Inflammatory macrophage (primary cell): ENCODE measurements at places on chromosomes 1 and 21.

DNA sequence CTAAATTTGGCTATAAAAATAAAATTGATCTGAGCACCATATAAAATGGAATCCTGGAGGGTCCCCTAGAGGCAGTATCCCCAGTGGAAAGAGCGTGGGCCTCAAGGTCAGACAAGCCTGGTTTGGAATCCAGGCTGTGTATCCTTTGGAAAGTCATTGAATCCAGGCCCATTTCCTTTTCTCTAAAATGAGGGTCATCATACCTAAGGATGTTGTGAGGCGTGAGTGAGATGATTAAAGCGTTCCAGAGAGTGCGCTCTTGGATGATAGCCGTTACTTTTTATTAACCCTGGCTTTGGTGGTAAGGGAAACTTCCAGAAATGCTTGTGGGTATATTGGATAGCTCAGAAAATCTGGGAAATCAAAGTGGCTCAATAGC lies 683 bp upstream of the ZNF436 start:
- no peak for DNase-seq

GRCh38 chr21:20016435-20017005 lies 981.7 kb upstream of the NCAM2 start:
- DNase-seq = no peak

GRCh38 chr21:42527489-42528158 lies 14.0 kb downstream of the SLC37A1 start:
- no peak for DNase-seq

- DNase-seq = peak; percentile 75
These were observed at the start of gene SLC35A3 for GRCh38 chr1:99969729-99970621. Gene SLC35A3, plus strand, starts transcription at chr1:99969996. Its CDS starts 23,559 bp downstream, at chr1:99993555.

DNA sequence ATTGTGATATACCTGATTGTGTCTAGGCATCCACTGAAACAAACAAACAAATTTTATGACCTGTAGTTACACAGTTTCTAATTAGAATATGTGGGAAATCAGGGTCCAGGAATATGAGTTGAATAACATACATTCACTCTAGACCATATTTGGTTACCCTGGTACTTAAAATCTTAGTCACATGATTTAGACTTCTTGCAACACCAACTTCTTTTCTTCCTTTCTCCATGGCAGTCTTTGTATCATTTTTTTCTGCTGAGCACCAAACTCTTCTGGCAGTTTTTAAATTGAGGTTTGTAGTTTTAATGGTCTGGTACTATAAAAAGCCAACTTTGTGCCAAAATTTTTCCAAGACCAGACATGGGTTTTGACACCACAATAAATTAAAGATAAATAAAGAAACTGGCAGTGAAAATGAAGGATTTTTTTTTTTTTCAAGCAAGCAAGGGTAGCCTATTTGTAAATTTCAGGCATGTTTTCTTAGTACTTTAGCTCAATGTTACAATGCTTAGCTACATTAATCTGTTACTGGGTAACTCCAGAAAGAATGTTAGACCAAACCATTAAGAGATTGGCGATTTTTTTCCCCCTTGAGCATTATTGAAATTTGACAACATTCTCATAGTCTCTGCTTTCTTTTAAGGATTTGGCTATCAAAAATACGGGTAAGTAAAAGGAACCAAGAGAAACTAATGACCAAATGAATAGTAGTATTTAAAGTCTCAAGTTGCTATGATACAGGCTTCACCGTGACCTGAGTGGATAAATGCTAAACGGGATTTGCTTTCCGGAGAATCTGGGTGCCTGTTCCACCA lies 108.5 kb downstream of the NFIA start:
- DNase-seq = no peak

- no peak for DNase-seq
These were observed 30.7 kb downstream of the SLC2A1 start for GRCh38 chr1:42927920-42928505.

GRCh38 chr1:200075938-200076546 lies 48.5 kb downstream of the NR5A2 start:
- no peak for DNase-seq

DNA sequence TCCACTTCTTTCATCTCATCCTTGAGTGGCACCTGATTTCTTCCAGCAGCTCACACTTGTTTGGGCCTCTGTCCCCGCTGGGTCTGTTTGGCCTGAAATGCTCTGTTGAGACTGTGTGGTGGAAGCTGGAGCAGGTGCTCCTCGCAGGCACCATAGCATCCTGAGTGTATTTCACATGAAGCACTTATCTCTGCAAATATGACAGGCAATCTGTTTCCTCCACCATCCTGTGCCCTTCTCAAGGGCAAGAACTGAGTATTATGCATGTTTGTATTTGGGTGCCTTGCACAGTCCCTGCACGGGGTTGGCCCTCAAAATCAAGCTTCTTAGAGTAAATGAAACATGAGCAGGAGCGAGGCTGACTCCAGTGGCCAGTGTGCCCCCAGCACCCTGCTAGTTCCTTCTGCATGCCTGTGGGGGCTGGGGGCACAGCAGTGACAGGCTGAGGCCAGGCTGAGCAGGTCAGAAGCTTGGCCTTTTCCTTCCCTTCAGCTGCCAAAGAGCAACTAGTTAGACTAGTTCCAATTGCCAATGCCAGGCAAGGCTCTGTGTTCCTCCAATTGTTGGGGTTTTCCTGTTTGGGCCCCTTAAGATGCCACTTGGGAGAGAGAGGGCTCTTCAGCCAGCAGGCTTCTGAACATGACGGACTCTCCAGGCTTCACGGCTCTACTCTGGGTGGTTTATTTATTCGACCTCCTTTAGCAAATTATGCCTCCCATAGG lies 129.6 kb upstream of the ATP1A1 start:
- no peak for DNase-seq

- DNase-seq = no peak
These were observed 700 bp upstream of the CCDC28B start for GRCh38 chr1:32199717-32200072.

DNA sequence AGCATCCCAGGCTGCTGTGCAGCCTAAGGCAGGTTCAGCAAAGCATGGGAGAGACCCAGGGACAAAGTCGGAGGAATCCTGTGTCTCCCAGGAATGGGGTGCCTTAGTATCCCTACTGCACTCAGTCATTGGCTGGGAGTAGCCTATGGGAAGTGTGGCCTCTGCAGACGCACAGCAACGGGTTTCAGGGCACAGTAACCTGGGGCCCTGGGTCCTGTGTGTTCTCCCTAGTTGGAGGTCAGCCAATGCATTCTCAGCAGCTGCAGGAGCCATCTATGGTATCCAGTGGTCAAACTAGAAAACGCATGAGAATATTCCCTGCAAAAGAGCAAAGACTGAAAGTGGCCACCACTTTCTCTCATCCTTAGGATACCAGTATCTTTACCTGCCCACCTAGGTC lies 13.7 kb upstream of the C1orf21 start:
- DNase-seq = no peak

- no peak for DNase-seq
These were observed 228.3 kb upstream of the DEPDC1 start for GRCh38 chr1:68725001-68725752.

- DNase-seq = peak; percentile 36
These were observed 2.1 kb downstream of the SIPA1L2 start for GRCh38 chr1:232627645-232628334.

GRCh38 chr1:174230399-174230798 lies 71.1 kb downstream of the RABGAP1L start:
- no peak for DNase-seq

- no peak for DNase-seq
These were observed 207.1 kb upstream of the KCTD3 start for GRCh38 chr1:215360031-215360430.

DNA sequence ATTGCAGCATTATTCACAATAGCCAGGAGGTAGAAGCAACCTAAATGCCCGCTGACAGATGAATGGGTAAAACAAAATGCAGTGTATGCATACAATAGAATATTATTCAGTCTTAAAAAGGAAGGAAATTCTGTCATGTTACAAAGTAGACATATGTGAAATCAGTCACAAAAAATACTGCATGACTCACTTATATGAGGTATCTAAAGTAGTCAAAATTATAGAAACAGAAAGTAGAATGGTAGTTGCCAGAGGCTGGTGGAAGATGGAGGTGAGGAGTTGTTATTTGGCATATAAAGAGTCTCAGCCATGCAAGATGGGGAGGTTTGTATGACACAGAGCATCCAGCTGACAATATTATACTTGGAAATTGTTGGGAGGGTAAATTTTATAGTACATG lies 43.0 kb upstream of the EGLN1 start:
- no peak for DNase-seq

DNA sequence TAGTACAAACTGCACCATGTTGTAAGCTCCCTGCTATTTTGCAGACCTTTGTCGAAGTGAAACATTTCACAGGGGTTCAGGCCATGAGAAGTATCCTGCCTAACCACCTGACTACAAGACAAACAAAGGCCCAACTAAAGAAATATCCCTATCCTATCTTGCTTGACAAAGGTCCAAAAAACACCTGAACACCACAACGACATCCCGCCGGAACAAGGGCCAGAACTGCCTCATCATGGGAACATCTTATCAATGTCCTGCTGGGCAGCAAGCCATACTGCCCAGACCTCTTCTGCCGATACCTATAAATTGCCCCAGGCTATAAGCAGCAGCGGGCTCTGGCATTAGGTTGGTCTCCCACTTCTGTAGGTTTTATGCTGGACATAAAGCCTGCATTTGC lies 12.3 kb downstream of the MYSM1 start:
- no peak for DNase-seq

- DNase-seq = no peak
These were observed 51.7 kb downstream of the WNT9A start for GRCh38 chr1:227895828-227896685.

DNA sequence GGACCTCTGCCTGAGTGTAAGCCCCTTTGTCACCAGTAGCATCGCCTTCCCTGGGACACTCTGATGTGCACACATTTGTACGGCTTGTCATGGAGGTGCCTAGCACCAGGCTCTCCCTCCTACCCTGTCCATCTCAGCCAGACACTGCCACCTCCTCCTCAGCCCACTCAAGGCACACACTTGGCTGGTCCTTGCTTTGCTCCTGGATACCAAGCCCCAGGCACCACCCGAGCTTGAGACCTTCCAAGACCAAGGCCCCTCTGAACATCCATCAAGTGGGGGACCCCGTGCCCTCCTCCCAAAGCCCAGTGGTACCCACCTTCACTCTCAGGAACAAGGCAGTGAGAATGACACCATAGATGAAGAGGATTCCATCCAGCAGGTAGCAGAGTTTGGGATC lies 78.0 kb downstream of the CD247 start:
- DNase-seq = no peak

DNA sequence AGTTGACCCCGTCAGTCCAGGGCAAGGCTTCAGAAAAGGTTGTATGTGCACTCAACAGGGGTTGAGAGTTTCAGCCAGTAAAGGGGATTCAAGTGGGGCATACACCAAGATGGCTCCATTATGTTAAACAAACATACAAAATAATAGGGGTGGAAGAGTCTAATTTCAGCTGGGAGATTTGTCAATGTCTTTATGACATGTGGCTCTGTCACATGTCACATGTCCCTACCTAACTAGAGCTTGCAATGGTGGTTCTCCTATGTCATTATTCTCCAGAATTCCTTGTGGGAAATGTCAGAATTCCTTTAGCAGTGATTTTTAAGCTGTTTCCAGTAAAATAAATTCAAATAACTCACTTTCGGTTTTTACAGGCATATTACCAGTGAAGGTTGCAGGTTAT lies 392.0 kb upstream of the ADGRL4 start:
- no peak for DNase-seq

DNA sequence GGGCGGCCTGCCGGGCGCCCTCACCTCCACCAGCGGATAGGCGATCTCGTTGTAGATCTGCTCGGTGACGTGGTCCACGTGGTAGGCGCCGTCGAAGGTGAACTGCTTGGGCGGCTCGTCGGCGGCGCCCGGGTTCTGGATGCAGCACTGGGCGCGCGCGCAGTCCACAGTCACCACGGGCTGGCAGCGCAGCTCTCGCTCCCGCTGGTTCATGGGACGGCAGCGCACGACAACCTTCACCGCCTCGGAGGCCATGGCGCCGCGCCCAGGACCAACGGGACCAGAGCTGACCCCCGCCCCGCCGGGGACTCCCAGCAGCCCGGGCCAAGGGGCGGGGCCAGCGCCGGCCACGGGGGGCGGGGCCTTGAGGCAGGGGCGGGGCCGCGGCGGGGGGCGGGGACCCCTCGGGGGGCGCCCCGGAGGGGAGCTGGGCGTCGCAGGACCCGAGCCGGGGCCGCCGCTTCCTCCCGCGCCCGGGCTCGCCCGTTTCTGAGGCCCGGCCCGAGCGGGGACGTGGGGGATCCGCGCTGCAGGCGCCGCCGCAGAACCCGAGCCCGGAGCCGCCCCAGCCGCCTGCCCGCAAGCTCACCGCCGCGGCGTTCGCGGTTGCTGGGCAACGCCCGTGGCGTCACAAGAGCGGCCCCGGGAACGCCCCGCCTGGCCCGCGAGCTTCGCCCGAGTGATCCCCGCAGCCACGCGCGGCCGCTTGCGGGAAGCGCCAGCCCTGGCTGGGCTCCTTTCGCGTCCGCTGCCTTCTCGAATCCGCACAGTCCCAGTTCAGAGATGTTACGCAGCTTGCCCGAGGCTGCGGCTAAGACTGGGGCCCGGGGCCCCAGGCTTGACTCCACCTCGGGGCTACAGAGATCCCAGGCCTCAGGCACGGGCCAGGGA lies at the start of gene KIF17:
KIF17 (minus strand) TSS at position 556 of the 891 bp plus-strand sequence; CDS start at position 255, 301 bp downstream.
- DNase-seq = peak; percentile 70

- no peak for DNase-seq
These were observed 780 bp downstream of the HIVEP3 start for GRCh38 chr1:41917835-41918449.

DNA sequence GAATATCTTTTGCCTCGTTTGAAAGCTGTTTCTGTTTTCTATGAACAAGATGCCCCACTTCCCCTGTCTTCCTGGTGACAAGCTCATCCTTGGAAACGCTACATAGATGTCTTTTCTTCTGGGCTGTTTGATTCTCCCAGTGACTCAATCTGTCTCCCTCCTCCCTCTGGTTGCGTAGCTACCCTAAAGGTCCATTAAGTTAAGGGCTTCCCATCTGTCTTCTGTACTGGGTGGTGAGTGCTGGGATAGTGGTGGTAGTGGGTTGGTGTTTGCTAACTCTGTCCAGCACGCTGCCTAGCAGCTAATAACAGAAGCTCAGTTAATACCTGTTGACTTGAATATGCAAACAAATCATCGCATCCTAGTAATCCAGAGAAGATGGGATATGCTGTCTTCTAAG lies 50.2 kb upstream of the GCLM start:
- DNase-seq = no peak

GRCh38 chr21:39048064-39048463 lies 135.2 kb downstream of the PSMG1 start:
- no peak for DNase-seq

GRCh38 chr21:37393030-37393429 lies 26.5 kb downstream of the DYRK1A start:
- DNase-seq = no peak

DNA sequence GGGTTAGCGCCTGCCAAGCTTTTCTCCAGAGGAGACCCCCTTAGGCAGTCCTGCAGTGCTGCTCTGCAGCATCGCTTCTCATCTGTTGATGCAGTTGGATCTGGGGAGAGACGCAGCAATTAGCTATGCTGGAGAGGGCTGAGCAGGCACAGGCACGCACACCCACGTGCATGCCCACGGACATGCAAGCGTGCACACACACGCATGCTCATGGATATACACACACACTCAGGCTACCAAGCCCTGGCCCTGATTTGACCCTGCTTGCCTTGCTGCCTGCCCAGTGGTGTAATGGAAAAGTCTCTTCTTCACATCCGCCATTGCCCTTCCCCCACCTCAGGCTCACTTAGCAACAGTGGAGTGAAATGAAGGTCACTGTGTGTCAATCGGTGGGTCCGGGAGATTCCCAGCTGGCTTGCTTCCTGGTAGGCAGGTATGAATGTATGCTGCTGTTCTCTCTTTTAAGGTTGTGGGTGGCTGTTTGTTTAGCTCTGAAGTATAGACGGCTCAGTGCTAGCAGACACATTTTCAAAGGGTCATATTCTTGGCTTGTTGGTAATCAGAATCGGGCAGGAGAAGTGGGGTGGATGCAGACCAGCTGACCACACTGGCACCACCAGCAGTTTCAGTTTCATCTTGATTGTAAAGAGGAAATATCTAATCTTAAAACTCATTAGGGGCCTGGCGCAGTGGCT lies 9.5 kb downstream of the ATP1B1 start:
- peak; percentile 63 for DNase-seq
